ENCODE measurements at places on chromosomes 7 and 10.

DNA sequence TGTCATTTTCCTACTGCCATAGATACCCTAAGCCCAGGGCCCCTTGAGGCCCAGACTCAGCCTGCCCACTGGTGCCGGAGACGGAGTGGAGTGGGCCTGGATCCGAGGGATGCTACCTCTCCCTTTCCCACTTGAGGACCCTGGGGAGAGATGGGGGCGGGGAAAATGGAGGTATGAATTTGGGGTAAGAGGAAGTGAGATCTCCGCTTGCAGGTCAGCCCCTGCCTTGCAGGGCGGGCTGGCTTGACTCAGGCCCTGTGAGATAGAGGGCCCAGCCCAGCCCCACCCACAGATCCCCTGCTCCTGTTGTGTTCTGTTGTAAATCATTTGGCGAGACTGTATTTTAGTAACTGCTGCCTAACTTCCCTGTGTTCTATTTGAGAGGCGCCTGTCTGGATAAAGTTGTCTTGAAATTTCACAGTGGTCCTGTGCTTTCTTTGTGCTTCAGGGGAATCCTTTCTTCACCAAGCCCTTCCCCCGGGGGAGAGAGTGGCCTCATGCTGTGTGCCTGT, 13.2 kb downstream of the YKT6 start:
- no peak for DNase-seq

DNA sequence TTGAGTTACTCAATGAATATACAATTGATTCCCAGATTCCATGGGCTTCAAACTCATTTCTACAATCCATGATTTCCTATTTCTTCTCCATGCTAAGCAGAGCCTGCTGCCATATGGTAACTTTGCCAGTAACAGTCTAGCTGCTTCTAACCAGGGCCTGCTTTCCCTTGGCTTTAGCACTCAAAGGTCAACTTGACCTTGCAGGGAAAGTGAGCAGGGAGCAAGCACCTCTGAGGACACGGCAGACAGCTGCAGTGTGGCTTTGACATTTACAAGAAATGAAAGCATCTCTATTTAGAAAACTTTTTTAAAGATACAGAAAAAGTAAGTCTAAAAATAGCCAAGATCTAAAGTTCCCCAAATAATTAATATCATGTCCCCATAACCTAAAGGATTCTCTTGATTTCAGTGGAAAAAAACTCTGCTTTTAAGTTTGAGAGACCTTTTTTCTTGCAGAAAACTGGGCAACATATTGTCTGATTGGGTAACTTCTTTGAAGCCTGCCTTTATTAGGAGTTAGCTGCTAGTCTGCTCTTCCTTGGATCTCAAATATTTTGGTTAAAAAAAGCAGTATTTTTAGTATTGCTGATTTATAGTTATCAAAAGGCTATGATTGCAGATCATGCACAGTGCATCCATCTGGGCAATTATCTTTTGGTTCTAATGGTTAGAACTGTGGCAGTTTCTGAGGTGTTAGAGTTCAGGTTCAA, 257.9 kb downstream of the AHR start:
- no peak for DNase-seq

DNA sequence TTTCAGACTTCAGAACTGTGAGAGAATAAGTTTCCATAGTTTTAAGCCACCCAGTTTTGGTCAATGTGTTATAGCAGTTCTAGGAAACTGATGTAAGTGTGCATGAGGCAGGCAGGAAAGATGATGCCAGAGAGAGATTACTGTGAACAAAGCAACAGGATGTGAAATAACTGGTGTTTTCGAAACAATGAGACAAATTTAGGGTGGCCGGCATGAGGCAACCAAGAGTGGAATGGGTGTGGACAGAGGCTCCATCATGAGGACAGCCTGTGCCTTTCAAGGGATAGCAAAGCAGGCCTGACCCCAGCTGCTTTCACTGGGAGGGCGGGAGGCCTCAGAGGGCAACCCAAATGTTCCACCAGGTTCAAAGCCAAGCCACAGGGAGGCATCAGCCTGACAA, 67.3 kb upstream of the UCN3 start:
- DNase-seq = no peak

- DNase-seq = no peak
Observed at GRCh38 chr7:52639126-52639525, 396.3 kb upstream of the POM121L12 start.

DNA sequence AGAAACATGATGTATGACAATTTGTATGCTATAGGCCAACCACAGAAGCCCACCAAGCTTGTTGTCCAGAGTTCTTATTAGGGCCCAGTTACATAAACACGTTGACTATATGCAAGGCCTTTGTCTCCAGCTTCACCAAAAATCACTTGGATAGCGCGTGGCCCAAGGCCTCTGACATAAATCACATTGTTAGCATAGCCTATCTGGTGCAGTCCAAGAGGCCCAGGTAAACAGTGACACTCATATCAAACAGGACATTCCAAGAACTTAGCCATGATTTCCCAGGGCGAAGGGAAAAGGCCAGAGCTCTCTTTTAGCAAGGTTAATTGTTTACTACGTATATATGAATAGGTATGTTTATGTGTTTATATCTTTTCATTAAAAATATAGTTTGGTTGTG, 337.2 kb upstream of the CELF2 start:
- no peak for DNase-seq

DNA sequence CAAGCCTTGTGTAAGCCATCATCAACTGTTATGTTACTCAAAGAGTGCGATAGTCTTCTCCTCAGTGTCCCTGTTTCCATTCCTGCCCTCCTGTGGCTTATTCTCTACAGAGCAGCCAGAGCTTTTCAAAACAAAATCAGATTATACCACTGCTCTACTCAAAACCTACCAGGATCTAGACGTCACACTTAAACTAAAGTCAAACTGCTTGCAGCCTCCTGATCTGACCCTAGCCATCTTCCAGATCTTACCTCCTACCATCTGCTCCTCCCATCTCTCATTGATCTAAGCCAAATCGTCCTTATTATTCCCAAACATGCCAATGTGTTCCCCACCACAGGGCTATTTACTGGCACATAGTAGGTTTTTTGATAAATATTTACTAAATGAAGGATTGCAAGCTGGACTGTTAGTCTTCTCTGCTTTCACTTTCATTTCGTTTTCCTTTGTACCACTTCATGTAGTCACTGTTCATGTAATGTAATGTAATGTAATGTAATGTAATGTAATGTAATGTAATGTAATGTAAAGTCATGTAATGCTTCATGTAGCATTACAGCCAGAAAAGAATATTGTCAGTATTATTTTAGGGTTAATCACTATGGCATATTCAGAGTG, 116.1 kb downstream of the GPR37 start:
- no peak for DNase-seq

- DNase-seq = no peak
Observed at GRCh38 chr10:14698111-14698828, 76.4 kb downstream of the FAM107B start.

DNA sequence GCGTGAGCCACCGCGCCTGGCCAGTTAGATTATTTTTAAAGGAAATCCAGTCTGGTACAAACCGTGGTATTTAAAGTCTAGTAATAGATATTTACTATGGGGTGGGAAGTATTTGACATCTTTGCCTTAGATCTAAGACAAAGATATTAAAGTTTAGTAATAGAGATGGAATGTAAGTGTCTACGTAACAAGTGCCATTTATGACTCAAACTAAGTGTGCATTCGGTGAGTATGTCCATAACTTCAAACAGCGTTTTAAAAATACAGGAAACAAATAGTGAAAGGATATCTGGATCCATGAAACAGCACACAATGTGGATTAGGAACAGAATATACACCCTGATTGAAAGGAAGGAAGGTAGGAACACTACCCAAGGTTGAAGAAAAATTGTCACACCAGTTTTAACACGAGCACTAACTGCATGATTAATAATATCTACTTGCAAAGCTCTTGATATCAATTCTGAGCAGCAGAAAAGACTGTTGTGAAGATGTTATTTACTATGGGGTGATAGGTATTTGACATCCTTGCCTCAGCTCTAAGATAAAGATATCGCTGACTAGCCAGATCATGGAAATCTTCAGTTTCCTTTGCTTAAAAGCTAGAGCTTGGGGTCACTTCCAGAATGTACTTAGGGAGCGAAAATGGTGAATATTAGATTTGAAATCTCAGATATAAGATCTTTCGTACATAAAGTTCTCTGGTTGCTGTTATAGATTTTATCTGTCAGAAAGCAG, 48.7 kb downstream of the EPC1 start:
- DNase-seq = no peak

DNA sequence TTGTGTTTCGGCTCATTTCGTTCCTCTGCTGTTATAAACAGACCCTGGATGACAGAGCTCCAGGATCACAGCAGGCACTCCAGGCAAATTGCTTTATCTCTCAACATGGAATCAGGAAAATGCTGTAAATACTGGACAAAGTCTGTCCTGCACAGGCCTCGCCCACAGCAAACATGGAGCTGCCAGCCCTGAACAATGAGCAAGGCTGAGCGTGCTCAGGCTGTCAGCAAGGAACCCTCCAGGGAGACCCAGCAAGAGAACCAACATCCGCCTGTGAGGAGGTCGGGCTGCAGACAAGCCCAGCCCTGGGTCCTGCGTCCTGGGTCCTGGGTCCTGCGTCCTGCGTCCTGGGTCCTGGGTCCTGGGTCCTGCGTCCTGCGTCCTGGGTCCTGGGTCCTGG, 180.8 kb downstream of the PTPRN2 start:
- DNase-seq = no peak

GRCh38 chr7:79774150-79774549, 320.7 kb upstream of the MAGI2 start:
- DNase-seq = no peak

GRCh38 chr7:25906760-25907159, 245.2 kb upstream of the NFE2L3 start:
- DNase-seq = no peak

GRCh38 chr10:69865450-69865849, 63.7 kb downstream of the COL13A1 start:
- no peak for DNase-seq

- DNase-seq = no peak
Observed at GRCh38 chr10:113261161-113261560, 291.7 kb upstream of the HABP2 start.

- DNase-seq = no peak
Observed at GRCh38 chr7:46625032-46625431, 704.0 kb upstream of the IGFBP3 start.

DNA sequence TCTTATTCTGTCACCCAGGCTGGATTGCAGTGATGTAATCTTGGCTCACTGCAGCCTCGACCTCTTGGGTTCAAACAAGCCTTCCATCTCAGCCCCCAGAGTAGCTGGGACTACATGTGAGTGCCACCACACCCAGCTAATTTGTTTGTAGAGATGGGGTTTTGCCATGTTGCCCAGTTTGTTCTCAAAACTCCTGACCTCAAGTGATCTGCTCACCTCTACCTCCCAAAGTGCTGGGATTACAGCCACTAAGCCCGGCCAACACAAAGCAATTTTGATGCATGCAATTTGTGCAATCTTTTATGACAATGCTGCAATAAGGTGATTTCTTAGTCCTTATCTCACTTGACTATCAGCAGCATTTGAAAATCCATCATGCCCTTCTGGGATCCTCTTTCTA, 333.1 kb downstream of the FRMD4A start:
- no peak for DNase-seq

DNA sequence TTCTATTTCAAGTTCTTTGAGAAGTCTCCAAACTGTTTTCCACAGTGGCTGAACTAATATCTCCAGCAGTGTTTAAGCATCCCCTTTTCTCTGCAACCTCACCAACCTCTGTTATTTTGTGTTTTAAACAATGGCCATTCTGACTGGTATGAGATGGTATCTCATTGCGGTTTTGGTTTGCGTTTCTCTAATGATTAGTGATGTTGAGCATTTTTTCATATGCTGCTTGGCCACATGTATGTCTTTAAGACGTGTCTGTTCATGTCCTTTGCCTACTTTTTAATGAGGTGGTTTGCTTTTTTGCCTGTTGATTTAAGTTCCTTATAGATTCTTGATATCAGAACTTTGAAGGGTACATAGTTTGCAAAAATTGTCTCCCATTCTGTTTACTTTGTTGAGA, 156.6 kb upstream of the IMMP2L start:
- no peak for DNase-seq

DNA sequence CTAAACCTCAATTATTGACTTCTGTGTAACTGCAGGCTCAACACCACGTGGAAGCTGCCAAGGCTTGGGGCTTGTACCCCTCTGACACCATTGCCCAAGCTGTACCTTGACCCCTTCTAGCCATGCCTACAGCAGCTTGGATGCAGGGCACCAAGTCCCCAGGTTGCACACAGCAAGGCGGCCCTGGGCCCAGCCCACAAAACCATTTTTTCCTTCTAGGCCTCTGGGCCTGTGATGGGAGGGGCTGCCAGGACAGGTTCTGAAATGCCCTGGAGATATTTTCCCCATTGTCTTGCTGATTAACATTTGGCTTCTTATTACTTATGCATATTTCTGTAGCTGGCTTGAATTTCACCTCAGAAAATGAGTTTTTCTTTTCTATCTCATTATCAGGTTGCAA, 610.0 kb upstream of the LRRN3 start:
- no peak for DNase-seq

- DNase-seq = no peak
Observed at GRCh38 chr7:26723129-26723528, 141.3 kb downstream of the SKAP2 start.

- DNase-seq = no peak
Observed at GRCh38 chr7:149071641-149072437, 18.7 kb downstream of the ZNF786 start.

DNA sequence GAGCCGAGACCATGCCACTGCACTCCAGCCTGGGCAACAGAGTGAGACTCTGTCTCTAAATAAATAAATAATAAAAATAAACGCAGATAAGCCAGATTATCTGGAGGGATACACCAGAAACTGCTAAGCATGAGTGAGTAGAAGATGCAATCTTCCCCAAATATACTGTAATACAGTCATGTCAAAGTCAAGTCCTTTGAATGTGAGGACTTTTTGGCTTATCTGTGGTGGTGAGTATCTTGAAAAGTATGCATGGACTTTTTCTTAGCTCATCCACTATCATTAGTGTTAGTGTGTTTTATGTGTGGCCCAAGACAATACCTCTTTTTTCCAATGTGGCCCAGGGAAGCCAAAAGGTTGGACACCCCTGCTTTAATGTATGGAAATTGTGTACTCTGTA, 44.7 kb upstream of the PITRM1 start:
- DNase-seq = no peak

DNA sequence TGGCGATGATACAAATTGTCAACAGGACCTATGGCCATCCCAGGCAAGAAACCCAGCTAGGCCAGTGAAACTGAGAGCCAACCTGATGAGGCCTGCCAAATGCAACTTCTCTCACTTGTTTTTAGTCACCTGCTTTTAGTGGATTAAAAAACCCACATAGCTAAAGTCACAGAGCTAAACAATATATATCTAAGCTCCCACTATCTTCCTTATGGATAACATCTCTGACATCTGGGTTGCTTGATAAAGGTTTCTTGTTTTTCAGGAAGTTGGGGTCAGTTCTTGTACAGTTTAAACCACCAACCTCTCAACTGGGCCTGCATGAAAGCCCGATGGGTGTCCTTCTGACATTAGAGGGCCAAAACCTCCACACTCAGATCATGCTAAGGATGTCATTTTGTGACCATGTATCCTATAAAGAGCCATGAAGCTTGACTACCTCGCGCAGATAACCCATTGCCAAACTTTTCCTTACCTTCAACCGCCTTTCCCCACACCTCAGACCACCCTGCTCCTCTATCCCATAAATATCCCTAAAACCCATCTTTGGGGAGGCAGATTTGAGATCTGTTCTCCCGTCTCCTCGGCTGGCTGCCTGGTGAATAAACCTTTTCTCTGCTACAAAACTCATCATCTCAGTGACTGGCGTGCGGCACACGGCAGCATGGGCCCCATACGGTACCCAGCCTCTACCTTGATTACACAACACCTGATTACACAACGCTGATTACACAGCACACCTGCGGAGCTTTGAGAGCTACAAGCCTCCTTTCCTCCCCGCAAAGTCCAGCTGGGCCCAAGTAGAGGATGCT, 797 bp upstream of the STMP1 start:
- no peak for DNase-seq

Measured in caudate nucleus (tissue), 63 donors.